WTC11 (cell line): ENCODE measurements at places on chromosomes 5 and 9.
A peak's percentile ranks its signal among the peaks of the same experiment; 100 is the strongest.

DNA sequence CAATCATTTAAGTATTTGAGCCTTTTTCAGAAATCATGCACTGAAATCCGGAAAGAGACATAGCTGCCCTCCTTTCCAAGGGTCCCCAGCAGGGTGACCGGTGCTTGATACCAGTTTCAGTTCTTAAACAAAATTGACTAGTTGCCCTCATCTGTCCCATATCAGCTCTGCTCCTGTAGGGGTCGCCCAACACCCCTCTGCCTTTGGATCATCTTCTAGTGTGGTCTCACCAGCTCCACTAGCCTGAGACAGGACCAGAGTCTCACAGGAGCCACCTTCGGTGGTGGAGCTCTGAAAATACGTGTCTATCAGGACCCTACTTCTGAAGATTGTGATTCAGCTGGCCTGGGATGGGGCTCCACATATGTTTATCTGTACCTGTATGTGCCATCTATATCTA lies 428.2 kb downstream of the ENC1 start:
- DNase-seq, result peak; percentile 67

DNA sequence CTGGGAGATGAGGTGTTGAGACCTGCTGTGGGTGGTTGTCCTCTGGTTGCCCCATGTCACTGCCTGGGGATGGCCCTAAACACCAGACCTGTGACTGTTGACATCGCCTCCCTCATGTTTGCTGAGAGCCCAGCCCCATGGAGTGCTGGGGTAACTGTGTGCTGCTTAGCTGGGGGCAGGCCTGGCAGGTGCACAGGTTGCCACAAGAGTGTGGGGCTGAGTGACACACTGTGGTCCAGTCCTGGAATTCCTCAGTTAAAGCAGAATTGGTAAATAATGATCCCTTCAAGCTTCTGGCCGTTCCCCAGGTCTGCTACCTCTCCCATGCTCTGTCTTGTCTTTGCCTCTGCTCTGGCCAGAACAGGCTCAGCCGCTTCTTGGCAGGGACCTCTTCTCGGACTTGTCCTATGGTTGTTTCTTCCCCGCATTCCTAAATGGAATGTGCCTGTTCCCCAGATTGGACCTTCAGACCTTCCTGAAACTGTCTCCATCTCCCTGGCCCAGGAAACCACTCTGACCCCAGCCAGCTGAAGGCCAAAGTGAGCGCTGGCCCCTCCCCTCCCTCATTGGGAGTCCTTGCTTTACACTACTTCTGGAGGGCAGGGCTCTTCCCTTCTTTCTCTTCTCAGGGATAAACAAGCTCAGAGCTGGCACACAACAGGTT lies 61.2 kb upstream of the PITX1 start:
- DNase-seq, result no peak

- DNase-seq, result peak; percentile 22
Observed at GRCh38 chr9:38421498-38422211, 2.6 kb downstream of the IGFBPL1 start.

GRCh38 chr9:94002316-94003140 lies 47.4 kb upstream of the BARX1 start:
- peak; percentile 56 for DNase-seq

DNA sequence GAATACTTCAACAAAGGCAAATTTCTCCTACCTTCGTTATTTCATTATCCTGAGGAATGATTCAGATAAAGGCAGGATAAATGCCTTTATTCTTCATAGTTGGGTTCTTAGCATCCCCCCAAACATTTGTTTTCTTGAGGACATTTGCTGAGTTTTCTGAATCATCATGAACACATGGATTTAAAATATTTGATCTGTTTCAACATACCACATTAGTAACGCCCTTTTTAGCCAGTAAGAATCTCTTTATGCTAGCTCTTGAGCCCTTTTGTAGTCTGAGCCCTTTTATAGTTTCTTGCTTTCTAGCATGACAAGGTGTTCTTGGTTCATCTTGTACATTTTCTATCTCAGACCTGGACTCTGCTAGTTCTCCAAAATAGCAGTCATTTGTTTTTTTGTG lies 27.9 kb downstream of the SKIC3 start:
- DNase-seq, result no peak

- DNase-seq, result no peak
Observed at GRCh38 chr9:69743930-69744329, 15.9 kb downstream of the PTAR1 start.

DNA sequence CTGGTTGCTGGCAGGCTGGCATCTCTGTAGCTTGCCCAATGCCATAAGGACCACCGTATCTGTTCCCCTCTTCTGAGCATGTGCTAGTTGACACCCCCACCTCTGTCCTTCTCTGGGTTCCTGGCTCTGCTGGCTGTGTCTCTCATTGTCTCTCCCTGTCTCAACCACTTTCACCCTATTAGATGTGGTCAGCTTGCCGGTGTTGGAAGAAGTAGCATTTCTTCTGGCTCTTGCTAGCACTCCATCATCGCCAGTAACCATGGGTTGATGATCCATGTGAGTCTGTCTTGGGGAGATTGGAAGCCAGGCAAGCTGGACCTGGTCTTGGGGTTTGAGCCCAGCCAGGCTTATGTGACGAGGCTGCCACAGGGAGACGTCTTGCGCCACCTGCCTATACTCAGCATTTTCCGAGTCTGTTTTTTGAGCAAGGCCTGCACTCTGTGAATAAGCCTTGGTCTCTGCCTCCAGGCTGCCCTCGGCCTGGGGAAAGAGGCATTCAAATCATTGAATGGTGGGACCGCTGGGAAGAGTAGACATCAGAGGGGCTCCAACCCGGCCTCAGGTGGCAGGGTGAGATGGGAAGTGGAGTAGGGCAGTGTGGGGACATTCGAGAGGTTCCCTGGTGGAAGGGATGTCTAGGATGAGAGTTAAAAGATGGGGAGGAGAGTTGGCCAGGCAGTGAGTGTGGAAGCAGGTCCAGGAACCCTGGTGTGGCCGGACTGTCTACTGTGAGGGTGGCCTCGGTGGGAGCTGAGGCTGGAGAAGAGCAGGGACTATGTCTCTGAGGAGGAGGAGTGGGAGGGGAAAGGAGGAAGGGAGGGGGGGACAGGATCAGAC lies 74.3 kb downstream of the ZNF618 start:
- DNase-seq, result no peak

GRCh38 chr9:69028754-69029153 lies 6.8 kb upstream of the FXN start:
- DNase-seq, result no peak

DNA sequence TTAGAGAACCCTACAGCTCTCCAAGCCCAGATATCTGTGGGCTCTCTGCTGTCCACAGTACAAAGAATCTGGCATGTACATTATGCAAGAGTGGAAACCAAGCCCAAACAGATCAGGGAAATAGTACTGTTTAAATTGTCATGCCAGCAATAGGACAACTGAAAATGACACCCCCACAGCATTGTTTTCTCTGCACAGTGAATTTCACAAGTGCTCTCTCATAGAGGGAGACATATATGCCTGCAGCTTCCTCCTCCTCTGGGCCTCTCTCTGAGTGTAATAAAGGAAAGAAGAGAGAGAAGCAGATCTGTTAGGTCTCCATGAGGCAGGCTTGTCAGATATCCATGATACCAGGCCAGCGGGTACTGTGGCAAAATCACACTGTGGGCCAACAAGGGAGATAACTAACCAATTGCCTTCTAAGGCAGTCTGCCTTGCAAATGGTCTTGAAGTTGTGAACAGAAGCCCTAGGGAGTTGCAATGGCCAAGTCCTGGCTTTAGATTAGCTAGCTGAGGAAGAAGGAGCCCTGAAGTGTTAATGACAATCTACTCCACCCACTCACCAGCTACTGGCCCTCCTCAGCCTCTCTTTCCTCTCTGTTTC lies 54.4 kb upstream of the JMY start:
- DNase-seq, result no peak

DNA sequence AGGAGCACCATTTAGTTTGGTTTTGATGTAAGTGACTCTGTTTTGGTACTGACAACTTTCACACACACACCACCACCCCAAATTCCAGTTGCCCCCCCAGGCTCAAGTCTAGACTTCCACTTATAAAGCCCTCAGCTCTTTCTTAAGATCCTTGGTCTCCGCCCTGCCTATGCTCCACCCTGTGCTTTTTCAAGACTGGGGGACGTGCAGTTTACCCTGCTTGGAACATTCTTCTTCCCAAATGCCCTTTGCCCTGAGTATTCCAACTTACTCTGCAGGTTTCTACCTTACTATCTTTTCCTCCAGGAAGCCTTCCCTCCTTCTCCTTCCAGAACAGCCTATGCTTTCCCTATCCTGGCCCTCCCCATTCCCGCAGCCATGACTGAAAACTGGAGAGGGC lies 1.5 kb upstream of the TRIM14 start:
- DNase-seq, result no peak

DNA sequence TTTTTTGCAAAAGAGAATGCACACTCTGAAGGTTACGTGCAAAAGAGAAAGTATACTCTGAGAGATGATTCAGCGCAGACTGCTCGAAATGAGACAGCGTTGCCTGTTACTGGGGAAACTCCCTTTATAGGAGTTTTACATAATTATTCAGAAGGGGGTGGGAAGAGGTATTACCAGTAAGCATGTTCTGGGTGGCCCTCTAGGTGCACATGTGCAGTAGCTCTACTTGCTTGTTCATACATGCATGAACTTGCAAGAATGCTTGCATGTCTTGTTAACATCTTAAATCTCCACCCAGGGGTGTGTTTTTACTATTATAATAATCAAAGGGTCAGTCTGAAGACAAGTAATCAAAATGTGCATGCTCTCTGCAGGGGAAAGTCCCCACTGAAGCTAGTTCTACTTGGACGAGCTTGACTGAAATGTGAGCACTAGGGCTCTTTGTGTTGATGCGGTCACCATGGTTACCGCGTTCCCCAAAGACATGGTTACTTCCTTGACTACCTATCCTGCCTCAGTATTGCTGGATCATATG lies 75.5 kb downstream of the SGCD start:
- DNase-seq, result peak; percentile 70

DNA sequence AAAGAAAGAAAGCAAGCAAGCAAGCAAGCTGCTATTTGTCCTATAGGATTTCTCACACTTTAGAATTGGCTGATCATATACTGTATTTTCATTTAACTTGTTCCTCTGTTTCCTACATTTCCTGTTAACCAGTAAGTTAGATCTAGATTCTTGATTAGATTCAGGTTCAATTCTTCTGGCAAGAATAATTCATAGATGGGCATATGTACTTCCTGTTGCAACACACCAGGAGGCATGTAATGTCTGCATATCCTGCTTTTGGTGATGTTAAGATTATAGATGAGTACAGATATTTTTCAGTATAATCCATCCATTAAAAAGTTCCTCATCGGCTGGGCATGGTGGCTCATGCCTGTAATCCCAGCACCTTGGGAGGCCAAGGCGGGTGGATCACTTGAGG lies 10.8 kb upstream of the KIF27 start:
- DNase-seq, result no peak

- no peak for DNase-seq
Observed at GRCh38 chr9:72633966-72634365, 112.6 kb downstream of the TMC1 start.

- DNase-seq, result no peak
Observed at GRCh38 chr9:81868145-81868544, 60.1 kb upstream of the SPATA31D4 start.

GRCh38 chr5:143828710-143829109 lies 16.7 kb downstream of the HMHB1 start:
- DNase-seq, result no peak
